ENCODE measurements at places on chromosomes 13 and 19.

- DNase-seq, result no peak
Observed at GRCh38 chr13:100349594-100349993, 239.0 kb downstream of the GGACT start.

GRCh38 chr19:16262618-16263017 is 62.0 kb upstream of the KLF2 start:
- DNase-seq, result no peak

DNA sequence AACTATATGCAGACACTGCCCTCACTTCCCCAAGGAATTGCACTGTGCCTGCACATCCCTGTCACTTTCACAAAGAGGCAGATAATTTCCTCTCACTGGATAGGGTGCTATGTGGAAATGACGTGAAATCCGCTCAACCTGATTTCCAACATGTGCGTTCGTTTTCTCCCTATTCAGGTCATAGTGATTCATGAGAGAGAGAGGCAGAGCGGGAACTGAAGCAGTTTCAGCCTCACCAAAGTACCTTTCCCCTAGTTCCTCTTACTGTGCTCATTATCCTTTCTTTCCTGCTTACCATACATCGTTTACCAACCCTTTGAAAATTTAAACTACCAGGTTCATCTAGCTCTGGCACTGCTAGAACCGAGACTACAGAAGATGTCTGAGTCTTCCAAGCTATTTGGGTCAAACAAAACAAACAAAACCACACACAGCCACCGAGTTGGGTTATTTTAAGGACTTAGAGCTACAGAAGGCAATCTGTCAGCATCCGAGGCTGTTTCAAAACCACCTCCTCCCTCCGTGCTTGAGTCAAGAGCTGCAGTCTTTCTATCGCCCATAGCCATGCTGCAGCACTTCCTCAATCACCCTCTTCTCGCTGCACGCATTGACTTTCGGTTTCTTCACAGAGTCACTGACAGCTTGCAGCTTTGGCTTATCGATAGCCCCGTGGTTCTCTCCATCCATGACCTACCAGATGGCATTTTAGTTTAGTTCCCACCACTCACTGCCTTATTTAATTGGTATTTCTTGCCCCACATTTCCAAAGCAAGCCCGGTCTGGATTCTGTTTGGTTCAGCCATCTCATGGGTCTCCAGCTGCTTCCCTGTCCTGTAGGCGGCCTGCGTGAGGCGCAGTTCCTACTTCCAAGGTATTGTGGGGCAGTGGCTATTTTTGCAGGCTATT is 1395.8 kb downstream of the EFNB2 start:
- no peak for DNase-seq

- DNase-seq, result no peak
Observed at GRCh38 chr13:112641456-112642089, 48.3 kb upstream of the ATP11A start.

DNA sequence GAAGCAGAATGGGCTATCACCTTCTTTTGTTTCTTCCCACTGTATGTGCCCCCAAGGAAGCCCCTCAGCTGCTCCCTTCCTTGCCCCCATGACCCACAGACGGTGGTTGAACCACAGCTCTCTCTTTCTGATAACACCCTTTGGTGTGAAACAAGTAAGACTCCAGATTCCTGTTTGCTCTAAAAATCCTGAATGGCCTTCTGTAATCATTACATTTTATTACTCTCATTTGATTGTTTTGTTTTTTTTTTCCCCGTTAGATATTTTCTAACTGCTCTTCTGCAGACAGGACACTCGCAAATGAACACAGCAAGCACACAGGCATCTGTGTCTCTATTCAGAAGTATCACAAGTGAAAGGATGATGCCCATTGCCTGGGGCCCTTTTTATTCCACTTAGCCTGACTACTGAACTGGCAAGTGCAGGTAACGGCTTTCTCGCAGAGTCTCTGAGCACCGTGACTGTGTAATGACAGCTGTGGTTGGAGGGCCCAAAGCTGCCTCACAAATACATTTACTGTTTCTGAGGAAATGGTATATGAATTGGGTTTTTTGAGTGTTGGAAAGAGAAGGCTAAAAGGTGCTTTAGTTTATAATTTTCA is 59.3 kb downstream of the OXGR1 start:
- DNase-seq, result no peak

- no peak for DNase-seq
Observed at GRCh38 chr19:55442372-55442961, 633 bp downstream of the SHISA7 start.
